ENCODE measurements at places on chromosomes 3 and 15.

GRCh38 chr15:62958528-62959363, 83.8 kb upstream of the TPM1 start:
- peaks cover 4% of the 10 kb centered on the region for H3K27me3 ChIP-seq
- no peak for ATAC-seq
- no peaks in the 10 kb centered on the region for H3K36me3 ChIP-seq
- H3K4me3 ChIP-seq: no peak overlapping the region
- no peak overlapping the region for H3K27ac ChIP-seq

DNA sequence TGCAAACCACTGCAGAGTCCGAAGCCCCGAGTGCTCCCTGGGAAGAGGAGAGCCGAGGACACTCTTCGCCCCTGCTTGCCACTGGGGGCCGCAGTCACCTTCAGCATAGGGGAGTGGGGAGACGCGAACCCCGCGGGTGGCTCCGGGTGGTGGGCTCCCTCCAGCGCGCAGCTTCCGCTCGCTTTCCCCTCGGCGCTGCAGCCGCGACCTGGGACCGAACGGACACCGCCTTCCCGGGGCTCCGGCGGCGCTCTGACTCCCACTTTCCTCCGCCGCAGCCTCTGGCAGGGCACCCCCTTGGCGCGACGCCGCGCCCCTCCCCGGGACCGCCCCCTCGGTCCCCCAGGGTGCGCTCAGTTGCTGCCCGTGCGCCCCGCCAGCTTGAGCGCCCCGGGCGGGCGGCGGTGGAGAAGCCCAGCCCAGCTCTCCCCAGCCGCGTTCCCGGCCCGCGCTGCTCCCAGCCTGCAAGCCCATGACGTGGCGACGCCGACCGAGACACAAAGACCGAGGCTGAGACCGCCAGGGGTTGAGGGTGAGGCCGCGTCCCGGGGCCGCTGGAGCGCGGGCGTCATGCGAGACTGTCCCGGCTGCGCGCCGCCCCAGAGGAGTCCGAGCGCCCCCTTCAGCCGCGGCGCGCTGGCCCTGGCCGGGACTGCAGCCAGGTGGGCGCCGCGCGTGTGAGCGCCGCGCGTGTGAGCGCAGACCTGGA, at the start of gene MINAR1:
Gene MINAR1, plus strand, starts transcription at position 701 of the 709 bp plus-strand sequence. CDS start 23,812 bp downstream, outside the sequence.
- H3K36me3 ChIP-seq: no peaks in the 10 kb centered on the region
- peak; percentile 53 for ATAC-seq
- H3K4me3 ChIP-seq: peak within 1 kb of the TSS; percentile 66
- peaks cover 69% of the 10 kb centered on the region for H3K27me3 ChIP-seq

- H3K4me3 ChIP-seq: no peak overlapping the region
- H3K27me3 ChIP-seq: no peaks in the 10 kb centered on the region
- ATAC-seq: no peak
- no peaks in the 10 kb centered on the region for H3K4me1 ChIP-seq
- no peaks in the 10 kb centered on the region for H3K36me3 ChIP-seq
These were observed 685.7 kb downstream of the MCTP2 start for GRCh38 chr15:94917068-94917467.

DNA sequence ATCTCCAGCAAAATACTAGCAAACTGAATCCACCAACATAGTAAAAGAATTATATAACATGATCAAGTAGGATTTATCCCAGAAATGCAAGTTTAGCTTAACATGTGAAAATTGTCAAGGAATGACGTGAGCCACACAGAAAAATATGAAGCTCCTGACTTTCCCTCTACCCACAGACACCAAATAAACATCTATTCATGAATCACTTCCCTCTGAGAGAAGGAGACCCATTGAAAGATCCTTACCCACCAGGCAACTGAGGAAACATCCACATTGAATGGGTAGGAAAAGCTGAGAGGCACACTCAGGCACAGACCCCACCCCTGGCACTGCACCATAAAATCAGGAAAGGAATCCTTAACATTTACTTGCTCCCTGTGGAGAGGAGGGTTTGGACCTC, 102.2 kb upstream of the MANF start:
- no peak for ATAC-seq
- H3K27me3 ChIP-seq: peaks cover 39% of the 10 kb centered on the region
- H3K4me3 ChIP-seq: no peak overlapping the region

- H3K36me3 ChIP-seq: peaks cover 10% of the 10 kb centered on the region
- no peaks in the 10 kb centered on the region for H3K27me3 ChIP-seq
These were observed 1.3 kb upstream of the TWF2 start for GRCh38 chr3:52240059-52240885.

Data from stimulated activated memory B cell treated with anti-CD40 and anti-IgM and Interleukin-4, amounts not matched to agents 10 μg/mL and 1 μg/mL and 100 μg/mL, for 72 hours (primary cell).